ENCODE measurements at places on chromosomes 12 and 14.
A peak's percentile ranks its signal among the peaks of the same experiment; 100 is the strongest.

DNA sequence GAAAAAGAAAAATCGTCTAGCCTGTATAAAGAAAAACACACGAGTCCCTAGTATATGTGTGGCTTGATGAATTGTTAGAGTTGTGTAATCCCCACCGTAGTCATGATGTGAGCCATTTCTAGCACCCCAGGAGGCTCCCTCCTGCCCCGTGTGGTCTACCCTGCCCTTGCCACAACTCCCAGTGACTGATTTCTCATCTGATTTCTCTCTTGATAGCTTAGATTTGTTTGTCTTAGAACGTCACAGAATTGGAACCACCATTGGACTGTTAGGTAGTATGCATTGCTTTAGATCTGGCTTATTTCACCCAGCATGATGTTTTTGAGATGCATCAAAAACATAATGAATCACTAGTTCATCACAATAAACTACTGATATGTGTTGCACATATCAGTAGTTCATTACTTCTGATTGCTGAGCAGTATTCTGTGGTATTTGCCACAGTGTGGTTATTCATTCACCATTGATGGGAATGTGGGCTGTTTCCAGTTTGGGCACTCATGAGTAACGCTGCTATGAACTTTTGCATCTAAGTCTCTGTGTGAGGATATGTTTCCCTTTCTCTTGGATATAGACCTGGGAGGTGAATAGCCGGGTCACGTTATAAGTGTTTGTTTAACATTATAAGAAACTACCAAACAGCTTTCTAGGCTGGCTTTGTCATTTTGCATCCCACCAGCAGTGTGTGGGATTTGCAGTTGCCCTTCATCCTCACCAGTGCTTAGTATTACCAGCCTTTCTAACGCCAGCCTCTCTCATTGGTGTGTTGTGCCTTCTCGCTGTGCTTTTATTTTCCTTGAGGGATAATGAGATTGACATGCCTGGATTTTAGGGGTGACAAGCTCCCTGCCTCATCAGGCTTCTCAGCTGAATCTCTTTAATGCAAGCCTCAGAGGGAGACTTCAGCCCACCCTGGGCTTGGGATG lies 31.9 kb upstream of the NCOR2 start:
- DNase-seq = no peak

GRCh38 chr12:53862206-53862605 lies 76.4 kb upstream of the HOXC13 start:
- no peak for DNase-seq

GRCh38 chr12:4045786-4046494 lies 172.7 kb upstream of the PARP11 start:
- DNase-seq = no peak

DNA sequence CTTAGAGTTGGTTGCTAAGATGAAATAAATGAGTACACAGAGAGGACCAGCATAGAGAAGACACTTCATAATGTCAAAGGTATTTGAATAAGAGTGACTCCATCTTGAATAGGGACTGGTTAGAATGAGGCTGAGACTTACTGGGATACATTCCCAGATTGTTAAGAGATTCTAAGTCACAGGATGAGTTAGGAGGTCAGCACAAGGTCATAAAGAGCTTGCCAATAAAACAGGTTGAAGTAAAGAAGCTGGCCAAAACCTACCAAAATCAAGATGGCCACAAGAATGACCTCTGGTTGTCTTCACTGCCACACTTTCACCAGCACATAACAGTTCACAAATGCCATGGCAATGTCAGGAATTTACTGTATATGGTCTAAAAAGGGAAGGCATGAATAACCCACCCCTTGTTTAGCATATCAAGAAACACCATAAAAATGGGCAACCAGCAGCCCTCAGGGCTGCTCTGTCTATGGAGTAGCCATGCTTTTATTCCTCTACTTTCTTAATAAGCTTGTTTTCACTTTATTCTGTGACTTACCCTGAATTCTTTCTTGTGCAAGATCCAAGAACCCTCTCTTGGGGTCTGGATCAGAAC lies 8.3 kb upstream of the SERPINA1 start:
- no peak for DNase-seq

GRCh38 chr12:76024942-76025600 lies 6.5 kb downstream of the PHLDA1 start:
- DNase-seq = no peak

GRCh38 chr14:52949249-52949648 lies 1.6 kb downstream of the FERMT2 start:
- no peak for DNase-seq

DNA sequence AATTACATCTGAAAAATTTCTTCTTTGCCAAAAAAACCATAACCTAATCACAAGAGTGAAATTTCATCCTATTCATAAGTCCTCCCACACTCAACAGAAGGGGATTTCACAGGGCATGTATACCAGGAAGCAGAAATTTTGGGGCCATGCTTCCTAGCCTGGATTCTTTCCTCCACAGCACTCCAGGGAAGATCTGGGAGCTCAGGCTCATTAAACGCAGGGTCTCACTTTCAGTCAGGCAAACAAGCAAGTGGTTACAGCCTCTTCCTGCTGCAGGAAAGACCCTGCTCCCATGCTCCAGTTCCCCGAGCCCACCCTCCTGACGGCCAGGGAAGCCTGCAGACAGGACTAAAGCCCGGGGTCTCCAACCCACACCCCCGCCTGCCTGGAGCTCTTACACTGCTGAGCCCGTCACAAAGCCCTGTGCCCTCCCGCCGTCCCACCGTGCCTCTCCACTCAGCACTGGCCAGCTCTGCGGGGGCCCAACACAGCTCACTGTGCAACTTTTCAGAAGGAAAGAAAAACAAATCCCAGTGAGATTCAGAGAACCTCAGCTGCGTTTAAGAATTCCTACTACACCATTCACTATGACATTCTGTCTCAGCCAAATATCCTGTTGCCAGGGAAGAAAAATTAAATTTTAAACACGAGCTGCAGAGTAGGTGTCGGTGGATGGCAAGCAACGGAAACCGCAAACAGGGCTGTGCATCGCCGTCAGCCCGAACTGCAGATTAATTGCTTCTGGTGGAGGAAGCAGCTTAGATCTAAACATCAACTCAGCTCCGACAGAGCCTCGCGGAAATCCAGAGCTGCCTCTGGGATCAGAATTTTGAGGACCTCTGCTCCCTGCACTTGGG lies 106.7 kb upstream of the SFSWAP start:
- DNase-seq = peak; percentile 21

DNA sequence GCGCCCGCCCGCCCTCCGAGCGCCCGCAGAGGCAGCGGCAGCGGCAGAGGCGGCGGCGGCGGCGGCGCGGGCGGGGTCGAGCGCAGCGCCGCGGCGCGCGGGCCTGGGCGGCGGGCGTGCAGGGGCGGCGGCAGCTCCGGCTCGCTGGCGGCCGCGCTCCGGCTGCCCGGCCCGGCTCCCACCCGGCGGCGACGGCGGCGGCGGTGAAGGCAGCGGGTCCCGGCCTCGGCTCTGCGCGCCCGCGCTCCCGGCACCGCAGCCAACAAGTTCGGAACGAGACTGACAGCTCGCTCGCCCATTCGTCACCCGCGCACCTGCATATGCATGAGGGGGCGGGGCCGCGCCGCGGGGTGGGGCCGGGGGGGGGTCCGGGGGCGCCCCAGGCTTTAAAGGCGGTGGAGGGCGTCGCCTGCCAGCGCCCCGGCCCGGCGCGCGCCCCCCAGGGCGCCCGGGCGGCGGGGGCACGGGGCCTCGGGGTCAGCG lies at the start of gene JAG2:
Gene JAG2, minus strand, starts transcription at position 281 of the 483 bp plus-strand sequence. CDS start 356 bp downstream, outside the sequence.
- peak; percentile 51 for DNase-seq

GRCh38 chr14:50828721-50829488 lies 2.1 kb downstream of the NIN start:
- no peak for DNase-seq

GRCh38 chr12:59649203-59649602 lies 53.4 kb downstream of the SLC16A7 start:
- no peak for DNase-seq

DNA sequence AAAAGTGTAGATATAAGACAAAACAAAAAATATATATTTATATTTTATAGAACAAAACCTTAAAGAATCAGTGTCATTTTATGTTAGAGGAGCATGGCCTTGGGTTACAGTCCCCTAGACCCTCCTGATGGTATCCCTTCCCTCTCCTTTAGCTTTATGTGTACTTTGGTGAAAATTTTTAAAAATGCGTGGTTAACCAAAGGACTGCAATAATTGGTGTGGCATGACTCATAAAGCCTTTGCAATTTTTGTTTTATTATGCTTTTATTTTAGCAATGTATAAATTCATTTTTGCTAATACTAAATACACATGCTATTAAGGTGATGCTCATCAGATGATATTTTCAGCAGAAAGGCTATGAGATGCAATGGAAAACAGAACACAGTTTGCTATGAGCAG lies 264.4 kb downstream of the SYT1 start:
- no peak for DNase-seq

GRCh38 chr12:31585271-31585670 lies 5.7 kb downstream of the DENND5B start:
- DNase-seq = no peak

- DNase-seq = no peak
Measured at GRCh38 chr12:127342861-127343260, 924.1 kb upstream of the TMEM132C start.

- DNase-seq = no peak
Measured at GRCh38 chr14:104554088-104554607, 25.4 kb upstream of the C14orf180 start.

DNA sequence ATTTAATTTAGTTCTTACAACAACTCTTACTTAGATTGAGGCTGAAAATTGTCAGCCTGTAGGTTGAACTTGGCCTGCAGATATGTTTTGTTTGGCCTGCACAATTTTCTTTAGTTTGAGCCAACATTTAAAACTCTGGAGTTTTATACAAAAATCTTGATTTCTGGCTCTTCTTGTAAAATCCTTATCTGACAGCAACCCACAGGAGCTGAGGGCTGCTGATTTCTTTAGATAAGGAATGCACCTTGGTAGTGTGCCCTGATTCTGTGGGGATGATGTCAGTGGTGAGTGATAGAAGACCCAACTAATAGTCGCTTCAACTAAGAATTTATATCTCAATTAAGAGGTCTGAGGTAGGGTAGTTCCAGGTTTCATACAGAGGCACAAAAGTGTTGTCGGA lies 49.5 kb downstream of the SOCS2 start:
- DNase-seq = no peak

DNA sequence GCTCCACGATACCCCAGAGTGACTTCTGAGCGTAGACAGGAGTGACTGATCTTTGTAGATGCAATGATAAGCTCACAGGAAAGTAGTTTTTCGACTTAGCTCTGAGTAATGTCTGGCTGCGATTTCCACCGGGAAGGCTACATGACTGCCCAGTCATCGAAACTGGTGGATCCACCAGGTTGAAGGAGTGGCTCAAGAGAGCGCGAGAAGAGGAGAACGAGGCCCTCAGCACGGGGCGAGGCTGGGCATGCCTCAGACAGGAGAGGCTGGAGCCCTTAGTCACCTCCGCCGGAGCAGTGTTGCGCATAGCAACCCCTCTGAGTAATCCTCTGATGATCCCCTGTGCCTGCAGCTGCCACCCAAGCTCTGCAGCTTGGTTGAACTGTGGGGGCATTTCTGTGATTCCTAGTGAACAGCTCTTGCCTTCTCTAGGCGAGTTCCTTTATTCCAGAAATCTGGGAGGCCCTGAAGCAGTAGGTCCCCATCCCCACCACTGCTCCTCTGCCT lies 25.6 kb downstream of the ELK3 start:
- DNase-seq = no peak

- DNase-seq = no peak
Measured at GRCh38 chr12:115010324-115010995, 326.5 kb upstream of the TBX3 start.

DNA sequence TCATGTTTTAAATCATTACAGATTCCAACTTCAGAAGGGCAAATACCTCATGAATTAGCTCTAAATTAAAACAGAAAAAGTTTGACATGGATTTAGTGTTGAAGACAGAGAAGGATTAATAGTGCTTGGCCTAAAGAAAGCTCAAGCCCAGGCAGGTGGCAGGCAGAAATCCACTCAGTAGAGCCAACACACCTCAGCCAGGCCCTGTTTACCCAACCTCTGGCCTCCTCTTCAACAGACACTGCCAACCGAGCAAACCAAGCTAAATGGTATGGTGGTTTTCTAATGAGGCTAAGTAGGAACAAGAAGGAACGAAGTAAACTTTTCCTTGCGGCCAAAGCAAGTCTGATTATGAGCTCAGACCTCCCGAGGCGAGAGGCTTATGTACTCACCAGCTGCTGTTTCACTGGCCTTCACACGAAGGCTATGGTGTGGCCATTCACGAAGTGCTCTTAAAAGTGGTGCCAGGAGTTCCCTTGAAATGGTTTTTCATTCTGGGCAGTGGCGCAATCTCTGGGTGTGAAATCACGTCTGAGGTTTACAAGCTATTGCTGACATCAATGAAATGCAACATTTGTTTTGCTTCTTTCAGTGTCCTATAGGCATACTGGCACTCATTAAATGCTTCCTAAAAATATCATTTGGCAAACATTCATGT lies 124.1 kb upstream of the LGR5 start:
- no peak for DNase-seq

GRCh38 chr12:32718926-32719325 lies 36.8 kb downstream of the YARS2 start:
- no peak for DNase-seq

GRCh38 chr12:118052324-118053070 lies 8.5 kb downstream of the WSB2 start:
- no peak for DNase-seq

GRCh38 chr12:67910360-67911274 lies 78.6 kb upstream of the IFNG-AS1 start:
- DNase-seq = no peak

GRCh38 chr12:104329707-104330532 lies 26.4 kb downstream of the EID3 start:
- no peak for DNase-seq

GRCh38 chr14:74979442-74980397 lies 23.0 kb upstream of the EIF2B2 start:
- no peak for DNase-seq

- no peak for DNase-seq
Measured at GRCh38 chr14:25011095-25011494, 38.9 kb downstream of the STXBP6 start.

GRCh38 chr12:32777159-32777558 lies 21.5 kb upstream of the YARS2 start:
- no peak for DNase-seq

GRCh38 chr14:75433631-75434071 lies 5.8 kb downstream of the JDP2 start:
- DNase-seq = no peak

- DNase-seq = no peak
Measured at GRCh38 chr12:25811656-25812126, 146.8 kb upstream of the RASSF8 start.

- no peak for DNase-seq
Measured at GRCh38 chr12:128852026-128852698, 1.1 kb upstream of the GLT1D1 start.

All from effector CD4-positive, alpha-beta T cell (primary cell).